Left ventricle myocardium inferior (tissue), 1 donor: ENCODE measurements at places on chromosomes 1 and 21. TPM values are rescaled to one million over a fixed set of nuclear protein-coding genes. Genes with fewer than 3 reads are reported as not detected.

DNA sequence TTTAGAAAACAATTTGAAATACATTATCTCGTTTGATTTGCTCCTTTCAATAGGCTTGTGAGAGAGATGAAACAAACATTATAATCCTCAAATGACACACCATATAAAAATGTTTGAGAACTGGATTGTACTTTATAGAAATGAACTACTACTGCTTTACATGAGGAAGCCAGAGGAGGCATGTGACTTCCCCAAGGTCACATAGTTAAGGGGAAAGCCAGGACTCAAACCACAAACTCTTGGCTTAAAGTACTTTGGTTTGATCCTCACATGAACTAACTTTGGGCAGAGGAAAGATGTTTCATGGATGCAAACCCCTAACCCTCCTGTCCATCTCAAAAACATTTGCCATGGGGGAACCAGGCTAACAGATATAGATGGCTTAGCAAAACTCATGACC, 4.7 kb downstream of the ARHGEF11 start:
- H3K27ac ChIP-seq, result no peak overlapping the region
- no peaks in the 10 kb centered on the region for H3K27me3 ChIP-seq
- H3K4me1 ChIP-seq, result peaks cover 70% of the 10 kb centered on the region

- DNase-seq, result peak; percentile 17
- H3K27me3 ChIP-seq, result no peaks in the 10 kb centered on the region
- peaks cover 91% of the 10 kb centered on the region for H3K36me3 ChIP-seq
- peaks cover 25% of the 10 kb centered on the region for H3K4me1 ChIP-seq
- H3K27ac ChIP-seq, result peak overlapping the region; percentile 67
These were observed 12.6 kb downstream of the COL6A1 start for GRCh38 chr21:45994086-45994661.

DNA sequence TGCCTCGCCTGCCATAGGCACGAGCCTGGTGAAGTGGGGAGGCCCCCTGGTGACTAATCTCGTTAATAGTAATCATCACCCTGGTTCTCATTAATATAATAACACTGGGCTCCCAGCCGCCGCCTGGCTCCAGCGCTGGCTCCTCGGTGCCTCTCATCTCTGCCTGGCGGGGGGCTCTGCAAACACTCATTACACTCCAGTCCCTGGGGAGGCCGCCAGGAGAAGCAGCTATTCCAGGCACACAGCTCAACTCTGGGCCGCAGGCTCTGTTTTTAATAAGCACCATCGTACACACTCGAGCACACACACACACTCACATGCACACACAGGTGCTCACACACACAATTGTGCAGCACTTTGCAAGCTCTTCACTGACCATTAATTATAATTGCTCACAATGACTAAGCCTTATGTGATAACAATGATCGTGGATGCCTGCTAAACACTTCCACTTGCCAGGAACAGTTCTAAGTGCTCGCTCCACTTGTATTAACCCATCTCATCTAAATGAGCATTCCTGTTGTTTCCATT, 52.2 kb downstream of the SDC3 start:
- no peaks in the 10 kb centered on the region for H3K27me3 ChIP-seq
- no peaks in the 10 kb centered on the region for H3K36me3 ChIP-seq
- peaks cover 29% of the 10 kb centered on the region for H3K4me1 ChIP-seq
- H3K4me3 ChIP-seq, result no peak overlapping the region

The ST6GALNAC3 gene
- total RNA-seq, result 4.5 TPM
